ENCODE measurements at places on chromosomes 4 and X.

DNA sequence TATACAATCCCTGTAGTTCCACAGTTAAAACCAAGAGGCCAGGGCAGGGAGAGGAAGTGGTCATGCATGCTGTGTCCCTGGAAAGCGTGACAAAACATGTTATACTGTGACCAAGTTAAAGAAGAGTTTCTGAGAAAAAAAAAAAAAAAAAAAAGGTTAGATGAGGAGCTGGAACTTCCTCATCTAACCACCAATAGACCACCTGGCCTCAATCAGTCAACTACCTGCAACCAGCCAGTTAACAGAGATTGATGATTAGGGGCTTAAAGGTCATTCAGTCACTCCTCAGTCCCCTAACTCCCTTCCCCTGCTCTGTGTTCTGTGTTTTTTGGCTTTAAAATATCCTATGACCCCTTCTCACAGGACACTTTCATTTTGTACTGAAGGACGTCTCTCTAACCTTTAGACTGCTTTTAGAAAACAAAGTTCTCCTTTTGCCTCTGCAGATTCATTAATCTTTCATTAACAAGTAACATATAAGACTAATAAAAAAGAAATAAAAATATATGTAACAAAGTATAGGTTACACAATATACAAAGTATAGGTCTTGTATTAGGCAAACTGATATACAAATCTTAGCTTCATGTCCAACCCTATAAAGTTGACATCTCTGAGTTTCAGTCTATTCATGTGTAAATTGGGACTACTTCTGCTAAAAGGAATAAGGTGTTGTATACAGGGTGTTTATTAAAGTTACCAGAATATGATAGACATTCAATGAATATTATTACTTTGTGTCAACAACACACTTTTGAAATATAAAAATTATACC lies 179.1 kb upstream of the NDST4 start:
- no peak for DNase-seq

GRCh38 chrX:46576458-46576857 lies 2.9 kb downstream of the CHST7 start:
- DNase-seq = no peak

GRCh38 chr4:6730603-6731317 lies 14.8 kb downstream of the BLOC1S4 start:
- no peak for DNase-seq

GRCh38 chrX:123087326-123087725 lies 96.8 kb upstream of the GRIA3 start:
- no peak for DNase-seq

GRCh38 chrX:46941341-46941740 lies 29.1 kb downstream of the JADE3 start:
- no peak for DNase-seq

DNA sequence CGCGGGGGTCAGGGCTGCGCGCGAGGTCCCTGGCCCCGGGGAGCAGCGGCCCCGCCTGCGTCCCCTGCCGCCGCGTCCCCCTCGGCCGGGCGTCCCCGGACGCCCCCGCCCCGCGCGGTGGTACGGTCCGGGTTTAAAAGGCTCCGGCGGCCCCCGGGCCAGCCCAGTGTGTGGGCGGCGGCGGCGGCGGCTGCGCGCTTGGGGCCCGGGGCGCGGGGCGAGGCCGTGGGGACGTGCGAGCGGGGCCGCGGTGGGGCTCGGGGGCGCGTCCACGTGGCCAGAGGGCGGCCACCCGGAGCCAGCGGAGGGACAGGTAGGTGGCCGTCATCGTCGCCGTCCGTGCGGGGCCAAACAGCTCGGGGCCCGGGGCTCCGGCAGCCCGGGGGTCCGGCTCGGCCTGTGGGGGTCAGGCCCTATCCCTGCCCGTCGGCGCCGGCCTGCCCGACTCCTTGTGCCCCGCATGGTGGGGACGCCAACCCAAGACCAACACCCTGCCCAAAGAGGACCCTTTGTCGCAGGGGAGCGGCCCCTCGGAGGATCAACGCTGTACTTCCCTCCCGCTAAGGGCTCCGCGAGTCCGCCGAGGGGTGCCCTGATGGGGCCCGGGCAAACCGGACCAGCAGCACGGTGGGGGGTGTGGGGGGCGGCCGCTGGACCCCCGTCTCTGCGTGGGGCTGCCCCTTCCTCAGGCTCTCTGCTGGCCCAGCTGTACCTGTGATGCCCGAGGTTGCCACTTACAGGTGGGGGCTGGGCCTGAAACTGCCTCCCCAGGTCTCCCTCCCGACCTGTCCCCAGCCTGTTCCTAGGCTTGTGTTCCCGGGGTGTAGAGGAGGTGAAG lies at the start of gene PLXNA3:
Gene PLXNA3 (plus strand): TSS at position 166 of the 838 bp plus-strand sequence. CDS start 1,903 bp downstream, outside the sequence.
- peak; percentile 48 for DNase-seq

DNA sequence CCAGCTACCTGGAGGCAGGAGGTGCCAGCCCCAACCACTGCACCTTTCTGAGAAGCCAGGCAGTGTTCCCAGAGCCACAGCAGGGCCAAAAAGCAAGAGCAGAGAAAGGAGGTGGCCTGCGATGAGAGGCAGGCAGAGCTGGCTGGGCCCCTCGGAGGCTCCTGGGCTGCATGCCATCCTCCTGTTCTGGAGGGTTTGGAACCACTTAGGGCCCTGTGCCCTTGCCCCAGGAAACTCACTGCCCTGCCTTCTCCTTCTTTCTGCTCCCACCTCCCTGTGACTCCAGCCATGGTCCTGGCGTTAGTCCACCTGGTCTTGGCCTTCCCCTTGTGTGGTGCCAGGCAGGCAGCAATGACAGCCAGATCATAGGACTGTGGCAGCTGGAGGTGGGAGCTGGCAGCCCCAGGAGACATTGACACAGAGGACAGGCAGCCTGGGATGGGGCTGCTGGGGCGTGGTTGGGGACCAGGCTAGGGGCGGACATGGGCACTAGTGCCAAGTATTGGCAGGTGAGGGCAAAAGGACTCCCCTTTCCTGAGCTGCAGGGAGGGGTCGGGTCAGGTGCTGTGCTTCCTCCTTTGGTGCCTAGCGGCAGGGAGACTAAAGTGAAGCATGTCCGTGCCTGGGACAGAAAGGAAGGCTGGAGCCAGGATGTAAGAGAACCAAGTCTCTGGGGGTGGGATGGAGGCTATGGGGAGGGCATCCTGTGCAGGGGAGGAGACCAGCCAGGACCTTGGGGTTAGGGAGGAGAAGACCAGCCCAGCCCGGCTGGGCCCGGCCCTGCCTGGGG lies 1.4 kb downstream of the APLN start:
- no peak for DNase-seq

GRCh38 chr4:183550345-183551093 lies 45.7 kb downstream of the ING2 start:
- DNase-seq = no peak

DNA sequence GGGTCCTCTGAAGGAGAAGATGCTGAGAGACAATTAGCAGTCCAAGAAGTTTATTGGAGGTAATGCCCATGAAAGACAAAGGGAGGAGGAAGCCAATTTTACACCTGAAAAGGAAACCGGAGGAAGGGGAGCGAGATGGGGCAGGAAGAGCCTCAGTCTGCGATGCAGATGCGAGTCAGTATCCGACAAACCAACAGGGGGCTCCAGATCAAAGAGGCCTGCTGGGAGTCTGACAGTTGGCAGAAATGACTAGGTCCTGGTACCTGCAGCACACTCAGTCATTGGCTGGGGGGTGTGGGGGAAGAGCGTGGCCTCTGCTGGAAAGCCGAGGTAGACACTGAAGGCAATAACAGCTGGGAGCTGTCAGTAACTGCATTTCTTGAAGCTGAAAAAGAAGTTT lies 231.1 kb upstream of the CENPE start:
- DNase-seq = no peak

- no peak for DNase-seq
These were observed 1910.0 kb upstream of the AGA start for GRCh38 chr4:179352221-179352620.

GRCh38 chr4:99054428-99054994 lies 34.1 kb downstream of the ADH5 start:
- no peak for DNase-seq

DNA sequence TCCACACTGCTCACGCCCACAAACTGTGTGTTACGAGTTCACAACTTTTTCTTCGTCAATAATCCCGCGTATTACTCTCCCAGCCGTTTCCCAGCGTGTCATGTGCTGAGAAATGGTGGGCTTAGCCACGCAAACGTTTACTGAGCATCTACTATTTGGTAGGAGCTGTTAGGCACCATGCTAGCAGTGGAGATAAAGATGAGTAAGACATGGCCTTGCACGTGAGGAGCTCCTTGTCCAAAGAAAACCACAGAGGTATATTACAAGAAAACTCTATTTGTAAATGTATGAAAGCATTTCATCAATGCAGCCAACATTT lies 821 bp upstream of the TMEM128 start:
- DNase-seq = no peak

- DNase-seq = no peak
These were observed 5.4 kb downstream of the DAPP1 start for GRCh38 chr4:99821918-99822503.

DNA sequence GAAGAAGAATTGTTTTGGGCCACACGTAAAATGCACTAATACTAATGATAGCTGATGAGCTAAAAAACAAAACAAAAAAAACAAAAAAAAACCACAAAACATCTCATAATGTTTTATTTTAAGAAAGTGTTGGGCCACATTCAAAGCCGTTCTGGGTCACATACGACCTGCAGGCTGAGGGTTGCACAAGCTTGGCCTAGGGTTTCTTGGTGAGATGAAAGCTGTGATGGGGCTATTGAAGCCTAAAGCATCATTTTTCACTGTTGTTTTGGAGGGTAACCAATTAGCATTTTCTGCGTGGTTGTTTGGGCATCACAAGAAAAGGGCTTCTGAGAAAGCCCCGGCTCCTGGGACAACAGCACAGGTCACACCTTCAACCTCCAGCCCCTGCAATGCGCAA lies 42.5 kb upstream of the ZNF157 start:
- DNase-seq = no peak

- DNase-seq = no peak
These were observed 529.4 kb upstream of the ATOH1 start for GRCh38 chr4:93299118-93299517.

- DNase-seq = no peak
These were observed 557.7 kb downstream of the RAB28 start for GRCh38 chr4:12926189-12927066.

DNA sequence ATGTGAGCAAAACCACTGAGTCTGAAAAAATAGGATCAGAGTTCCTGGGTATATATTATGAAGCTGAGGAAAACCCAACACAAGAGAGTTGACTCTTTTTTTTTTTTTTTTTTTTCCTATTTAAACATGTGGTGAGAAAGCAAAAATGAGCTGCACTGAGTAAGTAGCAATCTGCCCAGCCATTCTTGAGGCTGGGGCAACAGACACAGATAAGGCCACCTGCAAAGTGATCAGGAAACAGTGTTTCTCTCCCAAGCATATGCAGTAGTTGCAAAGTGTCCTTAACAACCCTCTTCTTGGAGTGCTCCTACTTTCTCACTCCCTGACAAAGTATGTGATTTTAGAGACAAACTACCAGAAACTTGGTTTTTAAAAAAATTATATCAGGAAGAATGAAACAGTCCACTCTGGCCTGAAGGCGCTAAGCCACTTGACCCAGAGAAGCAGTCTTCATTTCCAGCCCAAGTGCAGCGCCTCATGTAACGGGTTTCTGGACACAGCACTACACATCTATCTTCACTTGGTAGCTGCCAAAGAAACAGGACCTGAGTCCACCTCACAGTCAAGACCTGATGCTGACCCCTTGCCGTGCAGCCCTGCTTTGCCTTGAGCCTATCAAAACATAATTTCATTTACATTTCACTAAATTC lies 124.6 kb upstream of the MAP3K15 start:
- no peak for DNase-seq

DNA sequence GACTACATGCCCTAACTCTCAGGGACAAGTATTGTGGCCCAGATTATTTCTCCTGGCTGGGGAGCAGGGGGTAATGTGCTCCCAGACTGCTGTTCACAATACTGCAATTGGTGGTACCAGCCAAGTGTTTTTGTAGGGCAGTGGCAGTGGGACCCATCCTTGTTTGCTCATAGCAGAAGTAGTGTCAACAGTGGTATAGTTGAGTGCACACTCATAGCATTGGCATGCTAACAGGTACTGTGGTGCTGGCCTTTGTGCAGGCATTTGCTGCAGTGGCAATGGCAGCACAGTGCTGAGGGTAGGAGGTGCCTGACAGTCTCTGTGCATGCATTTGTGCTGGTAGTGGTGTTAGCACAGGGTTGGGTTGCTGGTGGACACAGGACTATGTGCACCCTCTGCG lies 995.0 kb downstream of the SH3BGRL start:
- DNase-seq = no peak

GRCh38 chr4:145829629-145830395 lies 108.8 kb downstream of the ZNF827 start:
- no peak for DNase-seq

Data from stimulated activated CD8-positive, alpha-beta memory T cell treated with anti-CD3 and anti-CD28 coated beads, Interleukin-15, amount 100 ng/mL, for 4 hours (primary cell).